ENCODE measurements at places on chromosomes 2 and 18.

DNA sequence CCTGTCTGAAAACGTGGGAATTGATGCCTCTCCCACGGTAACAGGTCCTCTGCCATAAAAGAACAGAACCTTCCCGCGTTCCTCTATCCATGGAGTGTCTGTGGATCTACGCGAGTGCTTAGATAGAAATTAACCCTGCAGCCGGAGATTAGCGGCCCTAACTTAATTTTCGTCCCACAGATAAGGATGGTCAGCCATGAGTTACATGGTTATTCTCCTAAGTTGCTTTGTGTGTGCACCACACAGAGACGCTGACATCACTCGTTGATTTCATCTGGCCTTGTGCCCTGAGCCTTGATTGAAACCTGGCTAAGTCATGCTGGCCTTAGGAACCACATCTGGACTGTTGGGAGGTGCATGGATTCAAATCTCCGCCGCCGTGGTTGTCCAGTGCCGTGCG, 132.1 kb downstream of the GBX2 start:
- DNase-seq: no peak

DNA sequence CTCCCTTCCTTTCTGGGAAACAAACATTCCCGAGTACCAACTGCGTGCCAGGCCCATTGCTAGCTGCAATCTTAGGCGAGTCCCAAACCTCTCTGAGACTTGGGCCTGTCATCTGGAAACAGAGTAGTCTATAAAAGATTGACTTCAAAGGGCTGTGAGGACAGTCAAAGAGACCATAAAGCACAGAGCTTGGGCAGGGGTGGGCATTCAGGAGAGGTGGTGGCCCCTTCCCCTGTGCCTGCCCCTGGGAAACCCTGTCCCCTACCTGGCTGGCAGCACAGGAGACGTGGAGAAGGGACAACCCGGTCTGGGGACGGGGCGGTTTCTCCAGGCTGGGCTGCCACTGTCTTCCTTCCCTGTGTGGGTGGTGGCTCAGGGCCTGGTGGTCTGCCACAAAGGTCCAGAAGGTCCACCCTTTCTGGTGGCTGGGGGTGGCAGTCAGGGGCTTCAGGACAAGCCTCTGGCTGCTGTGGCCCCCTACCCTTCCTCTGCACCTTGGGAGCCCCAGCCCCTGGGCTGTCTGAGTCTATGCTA, 33.9 kb upstream of the FOSL2 start:
- no peak for DNase-seq

- no peak for DNase-seq
Measured at GRCh38 chr2:45299361-45299760, 290.1 kb upstream of the SIX2 start.

- DNase-seq: peak; percentile 37
Measured at GRCh38 chr18:49071317-49071716, 120.6 kb upstream of the SMAD7 start.

GRCh38 chr18:55280503-55280902, 307.5 kb downstream of the TCF4 start:
- no peak for DNase-seq

DNA sequence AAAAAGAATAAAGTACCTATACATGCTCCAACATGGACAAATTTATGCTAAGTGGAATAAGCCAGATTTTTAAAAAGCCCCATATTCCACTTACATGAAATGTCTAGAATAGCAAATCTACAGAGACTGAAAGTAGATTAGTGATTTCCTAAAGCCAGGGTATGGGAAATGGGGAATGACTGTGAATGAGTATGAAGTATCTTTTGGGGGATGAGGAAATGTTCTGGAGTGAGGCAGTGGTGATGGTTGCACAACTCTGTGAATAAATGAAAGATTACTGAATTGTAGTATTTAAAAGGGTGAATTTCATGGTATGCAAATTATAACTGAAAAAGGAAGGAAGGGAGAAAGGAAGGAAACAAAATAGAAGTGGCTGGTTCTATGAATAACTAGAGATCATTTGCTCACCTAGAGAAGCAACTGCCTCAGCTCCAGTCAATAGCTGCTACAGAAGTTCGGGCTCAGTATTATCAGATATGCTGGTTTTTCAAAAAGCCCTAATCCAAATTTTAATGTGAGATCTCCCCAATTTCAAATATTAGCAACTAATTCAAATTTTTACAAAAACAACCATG, 39.3 kb downstream of the MAP3K2 start:
- no peak for DNase-seq

GRCh38 chr2:199378948-199379650, 78.6 kb downstream of the SATB2 start:
- DNase-seq: no peak

DNA sequence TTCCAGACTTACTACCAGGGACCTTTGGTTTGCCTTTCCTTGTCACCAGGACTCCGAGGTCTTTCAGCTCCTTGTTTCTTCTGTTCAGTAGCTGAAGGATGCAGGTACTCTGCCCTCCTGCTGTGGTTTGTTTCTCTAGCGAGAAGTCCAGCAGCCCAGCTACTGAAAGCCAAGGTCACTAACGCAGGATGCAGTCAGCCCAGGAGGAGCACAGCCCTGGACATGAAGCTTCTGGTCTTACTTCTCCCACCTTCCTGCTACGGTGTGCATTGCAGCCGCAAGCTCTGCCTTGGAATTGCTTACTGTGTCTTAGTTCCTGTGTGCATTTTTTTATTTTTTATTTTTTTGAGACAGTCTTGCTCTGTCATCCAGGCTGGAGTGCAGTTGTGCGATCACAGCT, 62.4 kb downstream of the DGKD start:
- DNase-seq: no peak

DNA sequence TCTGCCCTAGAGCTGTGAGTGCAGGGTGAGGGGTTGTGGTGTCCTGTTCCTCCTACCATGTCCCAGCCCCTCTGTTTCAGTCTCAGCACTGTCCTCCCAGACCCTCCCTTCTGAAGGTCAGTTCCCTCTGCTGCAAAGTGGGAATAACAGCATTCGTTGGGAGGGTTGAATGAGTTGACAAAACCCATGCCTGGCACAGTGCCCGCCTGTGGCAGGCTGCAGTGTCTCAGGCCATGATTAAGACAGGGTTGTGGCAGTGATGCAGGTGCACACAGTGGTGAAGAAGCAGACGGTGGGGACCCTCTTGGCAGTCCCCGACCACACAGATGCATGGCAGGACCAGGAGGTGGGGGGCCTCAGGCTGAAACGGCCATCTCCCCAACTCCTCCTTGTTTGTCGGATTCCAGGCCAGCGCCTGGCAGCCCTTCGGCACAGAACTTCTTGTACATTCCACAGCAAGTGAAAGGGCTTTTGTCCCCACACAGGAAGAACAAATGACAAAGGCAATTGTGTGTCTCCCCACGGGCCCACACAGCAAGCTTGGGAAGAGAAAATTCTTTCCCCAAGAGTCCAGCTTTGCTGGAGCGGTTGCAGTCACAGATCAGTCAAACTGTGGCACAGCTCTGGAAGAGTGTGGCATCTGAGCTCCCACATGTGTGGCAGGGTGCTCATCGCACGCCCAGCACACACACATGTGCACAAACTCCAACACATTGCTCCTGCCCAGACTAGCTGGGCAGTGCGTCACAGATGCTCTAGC, 92.0 kb upstream of the MSH2 start:
- peak; percentile 89 for DNase-seq

- peak; percentile 58 for DNase-seq
Measured at GRCh38 chr2:10278029-10278762, 24.5 kb upstream of the HPCAL1 start.

DNA sequence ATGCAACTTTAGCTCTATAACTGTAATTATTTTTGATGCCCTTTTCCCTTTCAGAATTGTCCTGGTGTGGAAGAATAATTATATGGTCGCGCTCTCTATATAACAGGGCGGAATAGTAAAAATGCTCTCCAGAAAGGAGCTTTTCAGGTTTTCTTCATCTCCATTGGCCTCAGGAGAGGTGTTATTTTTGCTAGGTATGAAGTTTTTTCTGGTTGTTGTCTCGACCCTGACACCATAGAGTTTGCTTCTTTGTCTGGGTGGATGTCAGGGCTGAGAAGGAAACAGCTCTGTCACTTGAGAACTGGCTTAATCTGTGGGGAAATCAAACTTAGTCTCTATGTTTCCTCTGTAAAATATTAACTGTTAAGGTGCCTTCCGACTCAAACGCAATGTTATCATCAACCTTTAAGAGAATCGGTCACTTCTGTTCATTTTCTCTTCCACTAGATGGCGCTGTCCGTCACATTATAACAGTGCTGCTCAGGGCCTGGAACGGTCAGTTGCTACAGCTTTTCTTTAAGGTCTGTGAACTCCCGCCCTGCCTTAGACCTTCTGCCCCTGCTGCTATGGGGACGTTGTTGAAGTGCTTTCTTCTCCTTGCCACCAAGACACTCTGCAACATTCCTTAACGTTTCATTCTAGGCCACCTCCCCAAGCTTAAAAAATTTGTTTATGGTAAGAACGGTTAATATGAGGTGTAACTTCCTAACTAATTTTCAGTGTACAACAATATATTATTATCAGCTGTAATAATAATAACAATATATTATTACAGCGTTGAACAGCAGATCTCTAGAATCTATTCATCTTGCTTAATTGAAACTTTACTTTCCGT, 23.8 kb upstream of the SERPINB12 start:
- peak; percentile 95 for DNase-seq

DNA sequence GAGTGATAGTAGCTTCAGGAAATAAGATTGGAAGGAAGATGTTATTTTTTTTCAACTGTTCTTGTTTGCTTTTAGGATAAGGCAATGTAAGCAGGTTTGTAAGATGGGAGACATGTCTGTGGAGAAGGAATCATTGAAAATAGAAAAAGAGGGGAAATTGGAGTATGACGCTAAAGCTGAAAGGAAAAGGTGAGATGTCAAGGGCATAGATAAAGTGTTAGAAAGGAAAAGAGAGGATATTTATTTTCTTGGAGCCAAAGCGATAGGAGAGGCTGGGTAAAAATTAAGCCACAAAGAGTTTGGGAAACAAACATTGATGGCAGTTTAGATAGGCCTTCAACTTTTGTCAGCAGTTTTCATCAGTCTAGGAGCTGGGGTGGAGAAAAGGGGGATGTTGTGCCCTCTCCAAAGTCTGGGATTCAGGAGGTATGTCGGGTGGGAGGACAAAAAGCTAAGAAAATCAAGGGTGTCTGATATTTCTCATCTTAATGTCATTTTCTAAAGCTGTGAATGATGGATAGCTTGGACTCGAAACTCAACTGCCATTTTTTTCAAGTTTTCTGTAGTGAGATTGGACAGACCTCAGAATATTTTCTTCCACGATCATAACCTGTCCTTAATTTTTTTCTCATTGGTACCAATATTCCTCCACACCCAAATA, 63.3 kb downstream of the MAPRE2 start:
- DNase-seq: no peak

- DNase-seq: no peak
Measured at GRCh38 chr2:192307530-192307929, 112.8 kb upstream of the TMEFF2 start.

DNA sequence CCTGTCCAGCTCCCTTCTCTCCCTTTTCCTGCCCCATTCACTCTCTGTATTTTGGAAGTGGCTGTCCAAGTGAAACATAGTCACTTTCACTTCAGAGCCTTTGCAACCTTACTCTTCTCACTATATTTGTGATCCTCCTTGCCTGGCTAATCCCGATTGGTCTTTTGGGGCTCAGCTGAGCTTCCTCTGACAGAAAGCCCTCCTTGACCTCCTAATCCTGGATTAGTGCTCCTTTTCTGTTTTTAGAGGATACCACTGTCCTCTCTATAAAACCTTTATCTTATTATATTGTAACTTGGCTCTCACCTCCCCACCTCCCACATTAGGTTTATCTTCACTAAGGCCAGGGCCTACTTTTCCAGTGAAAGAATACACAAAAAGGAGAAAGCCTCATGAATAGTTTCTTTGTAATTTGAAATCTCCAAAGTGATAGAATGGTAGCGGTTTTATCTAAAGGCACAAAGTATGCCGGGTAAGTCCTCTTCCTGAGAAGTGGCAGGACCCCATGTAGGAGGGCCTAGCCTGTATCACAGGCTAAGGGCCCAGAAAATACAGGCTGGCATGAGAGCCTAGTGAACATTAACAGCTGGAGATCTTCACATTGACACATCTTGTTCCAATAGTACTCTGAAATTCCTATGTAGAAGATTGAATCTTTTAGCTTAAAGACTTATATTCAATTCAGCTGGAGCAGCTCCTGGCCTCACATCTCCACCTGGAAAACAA, 83.1 kb upstream of the GAREM1 start:
- no peak for DNase-seq

- DNase-seq: no peak
Measured at GRCh38 chr2:134122610-134123009, 131.3 kb upstream of the MGAT5 start.

DNA sequence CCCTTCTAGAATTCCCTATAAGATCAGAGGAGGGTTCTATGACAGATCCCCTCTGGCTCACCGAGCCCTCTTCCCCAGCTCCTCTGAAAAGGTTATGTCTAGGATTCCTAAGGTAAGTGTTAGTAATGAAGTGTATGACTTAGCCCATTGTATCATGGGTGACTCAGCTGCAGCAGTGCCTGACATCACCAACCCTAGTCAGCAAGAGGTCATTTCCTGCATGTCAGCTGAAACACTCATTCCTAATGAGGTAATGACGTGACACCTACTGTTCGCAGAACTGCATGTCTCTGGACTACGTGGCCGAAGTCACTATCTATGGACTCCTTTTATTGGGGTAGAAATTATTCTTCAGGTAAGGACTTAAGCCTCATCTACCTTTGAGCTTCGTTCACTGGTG, 196.1 kb upstream of the MYT1L start:
- DNase-seq: no peak

DNA sequence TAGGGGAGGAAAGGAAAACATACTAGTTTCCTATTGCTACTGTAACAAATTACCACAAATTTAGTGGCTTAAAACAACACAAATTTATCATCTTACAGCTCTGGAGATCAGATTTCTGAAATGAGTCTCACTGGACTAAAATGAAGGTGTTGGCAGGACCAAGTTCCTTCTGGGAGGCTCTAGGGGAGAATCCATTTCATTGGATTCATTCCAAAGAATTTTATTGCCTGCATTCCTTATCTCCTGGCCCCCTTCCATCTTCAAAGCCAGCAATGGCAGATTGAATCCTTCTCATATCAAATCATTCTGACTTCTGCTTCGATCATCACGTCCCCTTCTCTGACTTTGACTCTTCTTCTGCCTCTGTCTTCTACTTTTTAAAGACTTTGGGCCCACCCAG, 250.9 kb downstream of the IRS1 start:
- no peak for DNase-seq

DNA sequence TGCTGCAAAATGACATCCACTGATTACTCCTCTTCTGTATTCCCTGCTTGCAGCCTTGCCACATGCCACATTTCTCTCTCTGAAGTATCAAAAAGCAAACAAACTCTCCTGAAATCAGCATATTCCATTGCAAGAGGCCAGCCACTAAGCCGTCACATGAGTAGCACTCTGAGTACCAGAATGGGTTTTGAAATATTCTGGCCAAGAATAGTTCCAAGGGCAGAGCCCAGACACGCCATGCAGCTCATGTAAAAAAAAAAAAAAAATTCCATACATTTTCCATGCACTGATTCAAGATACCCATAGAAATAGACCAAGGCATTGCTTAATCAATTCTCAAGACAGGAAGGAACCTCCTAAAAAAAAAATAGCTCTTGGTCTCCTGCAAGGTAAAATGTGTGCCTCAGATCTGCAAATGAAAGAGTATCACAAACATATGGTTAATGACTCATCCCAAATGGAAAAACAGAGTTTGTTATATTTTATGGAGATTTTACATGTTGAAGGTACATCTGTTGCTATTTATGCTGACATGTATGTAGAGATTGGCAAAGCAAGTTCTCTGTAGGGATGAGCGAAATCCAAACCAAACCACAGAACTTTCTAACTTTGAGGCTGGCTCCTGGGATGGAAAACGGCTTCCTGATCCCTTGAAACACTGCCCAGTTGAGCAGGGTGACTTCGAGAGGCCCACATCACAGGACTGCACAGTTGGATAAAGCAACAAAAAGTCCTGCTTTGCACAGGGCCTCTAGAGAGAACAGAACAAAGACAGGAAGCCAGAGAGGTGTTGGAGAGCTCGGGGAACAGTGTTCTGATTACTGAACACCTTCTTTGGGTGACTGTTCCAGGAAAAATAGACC, 346.2 kb downstream of the ZNF521 start:
- DNase-seq: no peak
